ENCODE measurements at places on chromosomes 6 and 20.

DNA sequence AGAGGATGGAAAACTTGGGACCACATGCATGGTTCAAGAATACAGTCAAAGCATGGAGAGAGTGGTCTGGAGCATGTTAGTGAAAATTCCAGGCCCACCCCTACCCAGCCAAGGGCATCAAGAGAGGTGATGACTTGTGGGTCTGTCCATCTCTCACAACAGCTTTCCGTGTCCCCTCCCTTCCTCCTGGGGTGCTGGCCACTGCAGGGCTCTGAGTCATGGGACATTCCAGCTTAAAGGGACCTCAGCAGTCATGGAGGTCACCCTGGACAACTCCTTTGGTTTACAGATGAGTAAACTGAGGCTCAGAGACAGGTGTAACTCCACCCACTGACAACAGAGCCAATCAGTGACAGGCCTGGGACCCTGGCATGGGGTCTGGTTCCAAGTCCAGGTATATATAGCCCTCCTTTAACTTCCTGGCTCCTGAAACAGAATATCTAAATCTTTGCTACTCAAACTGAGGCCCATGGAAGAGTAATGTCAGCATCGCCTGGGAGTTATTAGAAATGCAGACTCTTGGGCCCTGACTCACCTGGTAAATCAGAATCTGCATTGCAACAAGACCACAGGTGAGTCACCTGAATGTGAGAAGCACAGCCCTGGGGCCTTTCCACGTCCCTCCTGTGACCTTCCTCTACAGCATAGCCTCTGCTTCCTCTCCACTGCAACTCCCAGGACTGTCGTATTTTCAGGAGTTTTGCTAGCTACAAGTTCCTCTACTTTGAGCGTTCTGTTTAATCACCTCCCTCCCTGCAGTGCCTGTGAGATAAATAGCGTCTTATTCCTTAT is 170.2 kb downstream of the ZDHHC14 start:
- no peak for DNase-seq

- DNase-seq = no peak
Observed at GRCh38 chr6:79634491-79635231, 3.5 kb downstream of the SH3BGRL2 start.

GRCh38 chr20:44504402-44505307 is 17.2 kb downstream of the SERINC3 start:
- DNase-seq = no peak

GRCh38 chr6:82095091-82095490 is 152.5 kb downstream of the IBTK start:
- no peak for DNase-seq

- DNase-seq = no peak
Observed at GRCh38 chr6:12009876-12010634, 2.1 kb upstream of the HIVEP1 start.

DNA sequence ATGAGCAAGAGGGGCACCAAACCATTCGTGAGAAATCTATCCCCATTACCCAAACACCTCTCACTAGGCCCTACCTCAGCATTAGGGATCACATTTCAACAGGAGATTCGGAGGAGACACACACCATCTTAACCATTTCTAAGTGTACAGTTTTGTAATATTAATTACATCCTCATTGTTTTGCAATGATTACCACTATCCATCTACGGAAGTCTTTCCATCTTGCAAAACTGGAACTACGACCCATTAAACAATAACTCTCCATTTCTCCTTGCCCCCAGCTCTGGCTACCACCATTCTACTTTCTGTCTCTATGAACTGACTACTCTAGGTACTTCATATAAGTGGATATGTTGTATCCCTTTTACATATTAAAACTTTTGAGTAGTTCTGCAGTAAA is 20.1 kb downstream of the ACOT13 start:
- DNase-seq = no peak

- DNase-seq = no peak
Observed at GRCh38 chr6:16844183-16844582, 82.9 kb upstream of the ATXN1 start.

GRCh38 chr6:148837941-148838340 is 91.1 kb downstream of the UST start:
- DNase-seq = no peak

- DNase-seq = no peak
Observed at GRCh38 chr20:58241766-58242465, 13.5 kb upstream of the ANKRD60 start.

DNA sequence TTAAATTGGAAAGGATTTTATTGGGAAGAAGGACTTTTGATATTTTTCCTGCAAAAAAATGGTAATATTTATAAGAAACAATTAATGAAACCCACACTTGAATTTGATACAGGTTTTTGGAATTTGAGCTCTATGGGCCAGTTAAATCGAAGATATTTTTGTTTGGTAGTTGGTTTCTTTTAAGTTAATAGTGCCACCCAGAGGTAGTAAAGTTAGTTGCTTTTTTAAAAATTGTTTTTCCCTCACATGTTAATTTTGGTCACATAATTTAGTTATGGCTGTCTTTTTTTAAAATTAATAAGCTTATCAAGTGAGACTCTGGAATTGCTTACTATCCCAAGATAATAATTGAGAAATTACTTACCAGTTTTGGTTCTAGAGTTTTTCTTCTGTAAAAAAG is 7.1 kb downstream of the PRIM2 start:
- no peak for DNase-seq

- DNase-seq = no peak
Observed at GRCh38 chr6:166932116-166932515, 24.2 kb downstream of the RNASET2 start.

DNA sequence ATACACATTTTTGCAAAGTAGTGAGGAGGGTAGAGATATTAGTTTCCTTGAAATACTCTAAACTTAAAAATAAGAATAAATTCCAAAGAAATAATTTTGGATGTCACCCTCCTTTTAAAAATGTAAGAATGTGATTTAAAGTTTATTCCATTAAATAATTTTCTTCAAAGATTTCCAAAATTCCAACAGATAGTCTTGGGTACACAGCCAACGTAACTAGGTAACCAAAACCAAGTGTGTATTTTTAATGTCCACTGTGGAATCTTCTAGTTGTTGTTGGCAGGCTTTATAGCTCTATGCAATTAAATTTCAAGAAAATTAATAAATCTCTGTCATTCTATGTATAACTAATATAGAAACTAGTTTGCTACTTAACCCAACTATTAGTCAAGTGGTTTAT is 101.3 kb downstream of the COL21A1 start:
- no peak for DNase-seq

DNA sequence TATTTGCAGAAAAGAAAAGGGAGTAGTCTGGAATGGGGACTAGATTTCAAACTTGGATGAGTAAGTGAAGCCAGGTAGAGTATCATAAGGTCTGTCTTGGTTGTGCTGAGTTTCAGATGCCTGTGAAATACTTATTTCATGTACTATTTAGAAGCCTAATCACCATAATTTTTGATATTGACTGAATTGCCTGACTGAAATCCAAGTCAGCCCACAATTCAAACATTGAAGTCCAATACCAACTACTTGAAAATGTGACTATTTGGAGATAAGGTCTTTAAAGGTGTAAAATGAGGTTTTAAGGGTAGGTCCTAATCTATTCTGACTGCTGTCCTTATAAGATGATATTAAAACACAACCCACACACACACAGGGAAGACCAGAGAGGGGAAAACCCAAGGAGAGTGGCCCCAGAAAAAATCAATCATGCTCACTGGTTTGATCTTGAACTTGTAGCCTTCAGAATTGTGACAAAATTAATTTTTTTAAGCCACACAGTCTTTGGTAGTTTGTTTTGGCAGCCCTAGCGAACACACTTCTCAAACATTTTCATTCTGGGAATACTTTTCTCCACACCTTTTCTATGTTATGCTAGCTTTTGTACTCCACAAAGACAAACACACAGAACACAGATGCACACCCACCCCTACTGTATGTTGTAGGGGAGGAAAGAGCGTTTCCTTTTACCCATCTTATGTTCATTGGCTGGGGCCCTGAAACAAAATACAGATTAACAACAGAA is 126.3 kb downstream of the HFE start:
- DNase-seq = no peak

DNA sequence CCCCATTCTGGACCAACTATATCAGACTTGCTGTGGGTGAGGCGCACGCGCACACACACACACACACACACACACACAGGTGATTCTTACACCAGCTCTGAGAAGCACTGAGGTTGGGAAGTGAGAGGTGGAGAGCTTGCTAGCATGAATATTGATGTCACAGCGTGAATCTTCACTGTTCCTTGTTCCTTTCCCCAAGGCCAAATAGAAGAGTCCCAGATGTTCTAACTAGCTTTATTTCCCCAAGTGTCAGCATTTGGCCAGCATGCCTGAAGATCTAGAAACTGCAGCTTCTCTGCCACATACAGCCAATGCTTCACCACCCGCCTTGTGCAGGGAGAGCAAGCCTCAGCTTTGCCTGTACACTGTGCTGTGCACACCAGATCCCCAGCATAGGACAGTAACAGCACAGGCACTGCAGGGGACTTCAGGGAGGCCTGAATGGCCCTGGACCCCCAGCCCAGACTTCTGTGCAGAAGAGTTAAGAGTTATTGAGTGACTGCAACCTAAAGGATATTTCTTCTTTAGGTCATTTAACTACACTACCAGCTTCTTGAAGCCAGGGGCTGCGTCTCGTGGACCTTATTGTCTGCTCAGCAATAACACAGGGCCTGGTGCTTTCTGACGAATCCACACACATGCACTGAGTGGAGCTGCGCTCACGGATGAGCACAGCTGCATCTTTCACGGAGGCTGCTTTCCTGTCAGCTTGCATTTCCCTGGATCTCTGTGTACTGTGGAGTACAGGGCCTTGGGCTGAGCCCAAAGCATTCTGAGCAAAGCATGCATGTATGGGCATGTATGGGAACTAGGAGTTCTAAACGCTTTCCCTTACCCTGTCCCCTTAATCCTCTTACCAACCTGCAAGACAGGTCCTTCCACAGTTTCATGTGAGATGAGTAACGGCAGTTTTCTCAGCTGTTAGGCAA is 13.9 kb upstream of the CD93 start:
- DNase-seq = no peak

DNA sequence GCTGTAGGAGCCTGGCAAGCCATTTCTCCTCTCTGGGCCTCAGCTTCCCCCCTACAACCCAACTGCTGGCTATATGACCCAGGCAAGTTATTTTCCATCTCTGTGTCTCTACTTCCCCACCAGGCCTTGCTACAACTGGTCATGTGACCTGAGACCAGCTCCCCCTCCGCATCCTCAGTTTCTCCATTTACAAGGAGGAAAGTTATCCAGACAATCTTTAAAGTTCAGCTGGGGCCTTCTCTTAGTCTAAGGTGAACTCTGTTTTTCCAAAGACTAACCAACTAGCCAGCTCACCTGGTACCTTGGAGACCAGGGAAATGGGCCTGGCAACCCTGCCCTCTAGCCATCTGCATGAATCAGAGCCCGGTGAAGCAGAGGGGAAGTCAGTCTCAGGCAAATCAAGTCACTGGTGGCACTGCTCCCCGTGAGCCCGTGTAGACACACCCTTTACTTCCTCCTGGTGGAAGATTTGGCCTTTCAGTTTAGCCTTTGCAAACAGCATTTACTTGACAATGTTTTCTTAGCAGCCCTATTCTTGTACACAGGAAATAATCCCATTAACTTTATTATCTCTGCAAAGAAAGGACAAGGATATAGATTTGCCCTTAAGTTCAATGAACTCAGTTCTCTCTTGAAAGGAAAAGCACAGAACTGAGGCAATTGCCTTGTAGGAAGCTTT is 157.7 kb downstream of the VEGFA start:
- DNase-seq = no peak

DNA sequence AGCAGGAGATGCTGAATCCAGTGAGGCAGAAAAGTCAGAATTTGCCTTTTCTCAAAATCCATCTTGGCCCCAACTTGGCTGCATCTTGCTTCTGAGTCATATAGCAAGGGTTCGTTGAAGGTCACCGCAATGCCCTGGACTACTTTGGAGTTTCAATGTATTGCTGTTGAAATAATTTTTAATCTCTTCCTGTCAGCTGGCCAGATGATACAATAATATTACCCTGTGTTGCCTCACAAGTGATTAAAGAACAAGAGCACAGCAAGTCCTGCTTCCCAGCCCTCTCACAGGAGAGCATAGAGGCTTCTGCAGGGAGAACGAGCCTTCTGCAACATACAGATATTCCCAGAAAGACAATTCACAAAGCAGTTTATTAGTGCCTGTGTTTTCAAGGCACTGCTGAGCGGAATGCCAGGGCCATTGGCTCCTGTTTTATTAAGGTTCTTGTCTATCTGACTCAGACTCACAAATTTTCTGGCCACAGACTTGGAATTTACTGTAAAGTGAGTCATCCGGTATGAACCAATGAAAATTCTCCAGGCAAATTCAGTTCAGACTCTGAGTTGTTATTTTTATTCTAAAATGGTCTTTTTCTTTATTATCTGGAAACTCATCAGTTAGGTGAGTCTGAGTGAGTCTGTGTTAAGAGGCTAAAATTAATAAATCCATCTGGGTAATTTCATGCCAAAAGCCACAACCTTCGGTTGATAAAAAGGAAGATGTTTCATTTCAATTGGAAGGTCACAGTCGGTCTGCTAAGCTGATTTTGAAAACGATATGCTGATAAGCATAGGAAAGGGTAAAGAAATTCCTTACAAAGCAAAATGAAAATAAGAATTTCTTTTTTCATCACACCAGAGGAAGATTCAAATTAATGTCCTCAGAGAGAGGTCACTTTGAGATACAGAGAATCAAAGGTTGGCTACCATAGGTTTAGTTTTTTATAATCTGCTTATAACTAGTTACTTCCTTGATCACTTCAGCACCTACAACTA is 289.4 kb upstream of the STXBP5 start:
- no peak for DNase-seq

DNA sequence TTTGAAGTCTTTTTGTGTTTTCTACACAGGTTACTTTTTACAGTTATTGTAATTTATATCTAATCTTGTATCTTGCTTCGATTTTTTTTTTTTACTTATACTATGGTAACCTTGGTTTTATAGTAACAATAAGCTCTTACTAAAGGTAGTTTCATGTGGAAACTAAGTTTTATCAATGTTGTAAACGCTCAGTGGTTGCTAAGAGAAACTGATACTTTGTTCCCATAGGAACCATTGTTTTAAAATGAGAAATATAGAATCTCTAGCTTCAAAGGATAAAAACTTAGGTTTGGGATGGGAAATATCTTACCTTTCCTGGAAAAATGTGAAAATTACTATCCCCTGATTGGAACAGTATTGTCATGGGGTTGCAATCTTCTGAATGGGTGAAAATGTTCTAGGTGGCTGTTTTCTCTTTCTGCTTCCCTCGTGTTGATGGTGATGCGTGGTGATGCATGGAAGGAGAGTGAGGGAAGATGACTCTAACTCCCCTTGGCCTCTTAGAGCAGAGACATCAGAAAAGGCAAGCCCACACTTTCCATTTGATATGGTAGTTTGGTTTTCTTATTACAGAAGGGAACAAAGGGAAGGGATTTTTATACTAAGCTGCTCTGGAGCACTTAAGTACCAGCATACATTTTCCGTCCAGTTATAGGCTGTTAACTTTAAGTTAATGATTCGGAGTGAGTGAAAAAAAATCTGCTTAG is 23.5 kb upstream of the BACH2 start:
- no peak for DNase-seq

DNA sequence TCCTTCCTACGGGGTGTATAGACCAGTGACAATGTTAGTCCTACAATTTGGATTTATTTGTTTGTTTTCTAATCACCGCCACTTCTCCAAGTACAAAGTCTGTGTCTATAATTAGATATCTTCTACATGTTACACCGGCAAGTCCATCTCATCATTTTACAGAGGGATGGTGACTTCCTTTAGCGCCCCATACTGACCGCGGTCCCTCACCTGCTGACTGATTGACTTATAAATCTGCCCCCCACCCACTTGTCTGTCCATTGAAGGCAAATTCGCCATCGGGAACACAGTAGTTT is 8.9 kb upstream of the NR2E1 start:
- DNase-seq = no peak

- DNase-seq = no peak
Observed at GRCh38 chr6:170289180-170289931, 1.5 kb downstream of the DLL1 start.

- DNase-seq = no peak
Observed at GRCh38 chr6:51571168-51571567, 516.2 kb downstream of the PKHD1 start.

Measured in activated CD4-positive, alpha-beta T cell treated with anti-CD3 and anti-CD28 coated beads, Interleukin-2, amount 50 U/mL, for 24 hours (primary cell).